Adipocyte (in vitro differentiated cells): ENCODE measurements at places on chromosomes 4 and X.

GRCh38 chr4:185638548-185639301 lies 103.4 kb upstream of the PDLIM3 start:
- peak; percentile 48 for DNase-seq

DNA sequence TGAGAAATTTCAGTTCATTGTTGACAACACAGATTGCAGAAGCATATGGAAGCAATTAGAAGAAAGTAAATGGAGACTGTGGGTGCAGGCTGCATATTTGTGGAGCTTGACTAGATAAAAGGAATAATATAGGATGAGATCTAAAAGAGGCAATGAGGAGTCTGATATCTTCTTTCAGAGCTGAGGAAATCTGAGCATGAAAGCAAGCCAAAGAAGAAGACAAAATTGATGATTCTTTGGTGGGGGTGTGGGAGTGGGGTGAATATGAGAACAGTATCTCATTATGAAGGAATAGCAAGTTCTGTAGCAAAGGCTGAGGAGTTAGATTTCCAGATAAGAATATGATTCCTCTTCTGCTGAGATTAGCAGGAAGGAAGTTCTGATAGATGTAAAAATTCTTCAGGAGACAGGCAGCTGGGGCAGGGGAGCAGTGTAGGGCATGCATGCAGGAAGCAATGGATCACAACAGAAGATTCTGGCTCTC lies 6.1 kb upstream of the PDHA2 start:
- DNase-seq, result peak; percentile 15

- no peak for DNase-seq
Measured at GRCh38 chr4:120672558-120673147, 249.9 kb downstream of the PRDM5 start.

DNA sequence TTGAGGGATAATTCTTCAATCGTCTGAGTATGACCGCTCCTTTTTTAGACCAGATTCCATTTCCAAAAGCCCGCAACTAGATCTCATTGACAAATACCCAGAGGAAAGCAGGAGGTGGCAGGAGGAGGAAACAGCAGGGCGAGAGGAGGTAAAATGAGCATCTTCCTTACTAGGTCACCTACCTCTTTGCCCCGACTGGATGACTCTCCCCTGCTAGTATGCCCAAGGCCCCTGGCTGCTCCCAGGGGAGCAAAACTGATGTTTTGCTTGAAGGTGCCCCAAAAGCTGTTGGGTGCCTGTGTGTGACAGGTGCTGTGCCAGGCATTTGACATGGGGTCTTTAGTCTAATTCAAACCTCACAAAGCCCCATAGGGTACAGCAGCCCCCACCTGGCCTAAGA lies 48.9 kb downstream of the C4orf50 start:
- no peak for DNase-seq

GRCh38 chr4:184849185-184849584 lies 23.4 kb upstream of the ACSL1 start:
- no peak for DNase-seq
